ENCODE measurements at places on chromosomes 3 and 15.

- no peak for DNase-seq
Observed at GRCh38 chr3:193885832-193886231, 250.1 kb upstream of the HES1 start.

DNA sequence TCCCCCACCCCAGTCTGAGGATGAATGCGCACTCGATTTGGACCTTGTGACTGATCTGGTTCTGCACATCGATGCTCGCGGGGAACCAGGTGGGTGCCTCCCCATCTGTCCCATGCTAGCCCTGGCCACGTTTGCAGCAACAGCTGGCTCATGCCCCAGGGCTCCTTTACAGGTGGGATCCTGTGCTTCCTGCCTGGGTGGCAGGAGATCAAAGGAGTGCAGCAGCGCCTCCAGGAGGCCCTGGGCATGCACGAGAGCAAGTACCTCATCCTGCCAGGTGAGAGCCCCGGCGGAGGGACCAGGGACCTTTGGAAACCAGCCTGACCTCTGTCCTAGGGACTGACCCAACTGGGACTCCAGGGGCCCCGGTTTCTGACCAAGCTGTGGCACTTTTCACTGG, 44.3 kb downstream of the DHX30 start:
- no peak for DNase-seq

- no peak for DNase-seq
Observed at GRCh38 chr3:71931922-71932321, 147.0 kb upstream of the PROK2 start.

GRCh38 chr3:117914540-117915100, 1120.0 kb downstream of the IGSF11 start:
- no peak for DNase-seq

DNA sequence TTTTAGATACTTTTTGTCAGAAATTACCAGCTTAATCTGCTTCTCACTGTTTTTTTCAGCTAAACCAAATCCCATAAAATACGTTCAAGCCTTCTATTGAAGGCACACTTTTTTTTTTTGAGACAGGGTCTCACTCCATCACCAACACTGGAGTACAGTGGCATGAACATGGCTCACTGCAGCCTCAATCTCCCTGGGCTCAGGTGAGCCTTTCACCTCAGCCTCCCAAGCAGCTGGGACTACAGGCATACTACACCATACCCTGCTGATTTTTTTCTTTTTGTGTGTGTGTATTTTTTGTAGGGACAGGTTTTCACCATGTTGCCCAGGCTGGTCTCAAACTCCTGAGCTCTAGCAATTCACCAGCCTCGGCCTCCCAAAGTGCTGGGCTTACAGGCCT, 3.7 kb downstream of the RAF1 start:
- DNase-seq, result no peak

DNA sequence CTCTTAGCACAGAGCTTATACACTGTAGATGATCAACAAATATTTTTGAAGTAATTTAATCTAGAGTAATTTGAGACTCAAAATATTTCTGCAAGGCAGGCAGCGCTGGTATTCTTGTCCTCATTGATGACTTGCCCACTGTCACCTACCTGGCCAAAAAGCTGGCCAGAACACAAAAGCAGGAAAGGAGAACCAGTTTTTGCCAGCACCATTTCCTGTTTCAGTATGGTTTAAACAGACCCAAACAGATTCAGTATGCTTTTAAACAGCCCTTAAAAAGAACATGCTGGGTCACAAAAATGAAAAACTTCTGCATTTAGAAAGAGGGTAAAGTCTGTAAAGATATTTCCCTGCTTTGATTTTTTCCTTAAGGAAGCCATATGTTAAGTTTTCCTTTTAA, 42.3 kb upstream of the ZNF280D start:
- DNase-seq, result no peak

- DNase-seq, result no peak
Observed at GRCh38 chr3:13567684-13568514, 19.0 kb downstream of the FBLN2 start.

DNA sequence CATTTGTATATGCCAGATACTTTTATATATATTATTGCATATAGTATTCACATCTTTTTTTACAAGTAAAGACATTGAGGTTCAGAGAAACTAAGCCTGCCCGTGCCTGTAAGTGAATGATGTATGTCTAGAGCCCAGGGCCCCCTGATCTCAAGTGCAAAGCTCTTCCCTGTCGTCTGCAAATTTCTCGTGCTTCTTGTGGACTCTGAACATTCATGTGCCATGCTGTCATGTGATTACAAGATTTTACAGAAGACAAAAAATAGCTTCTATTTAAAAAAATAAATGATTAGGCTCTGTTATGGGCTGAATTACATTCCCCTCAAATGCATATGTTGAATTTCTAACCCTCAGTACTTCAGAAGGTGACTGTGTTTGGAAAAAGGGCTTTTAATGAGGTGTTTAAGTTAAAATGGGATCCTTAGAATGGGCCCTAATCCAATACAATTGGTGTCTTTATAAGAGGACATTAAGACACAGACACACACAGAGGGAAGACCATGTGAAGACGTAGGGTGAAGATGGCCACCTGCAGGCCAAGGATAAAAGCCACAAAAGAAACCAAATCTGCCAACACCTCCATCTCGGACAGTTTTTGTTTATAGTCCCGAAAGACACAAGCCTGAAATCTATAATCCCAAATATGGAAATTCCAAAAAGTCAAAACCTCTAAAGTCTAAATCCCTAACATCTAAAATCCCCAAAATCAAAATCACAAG, 3.9 kb upstream of the MASP1 start:
- peak; percentile 4 for DNase-seq

DNA sequence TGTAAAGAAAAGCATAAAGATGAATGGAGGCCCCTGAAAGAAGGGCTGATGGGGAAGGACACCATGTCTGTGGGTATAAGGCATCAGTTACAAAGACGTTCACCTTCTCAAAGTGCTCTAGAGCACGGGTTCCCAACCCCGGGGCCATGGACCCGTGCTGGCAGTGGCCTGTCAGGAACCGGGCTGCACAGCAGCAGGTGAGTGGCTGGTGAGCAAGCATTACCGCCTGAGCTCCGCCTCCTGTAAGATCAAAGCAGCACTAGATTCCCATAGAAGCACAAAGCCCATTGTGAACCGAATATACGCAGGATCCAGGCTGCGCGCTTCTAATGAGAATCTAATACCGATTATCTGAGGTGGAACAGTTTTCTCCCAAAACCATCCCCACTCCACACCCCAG, 25.7 kb downstream of the MYO1E start:
- DNase-seq, result no peak

DNA sequence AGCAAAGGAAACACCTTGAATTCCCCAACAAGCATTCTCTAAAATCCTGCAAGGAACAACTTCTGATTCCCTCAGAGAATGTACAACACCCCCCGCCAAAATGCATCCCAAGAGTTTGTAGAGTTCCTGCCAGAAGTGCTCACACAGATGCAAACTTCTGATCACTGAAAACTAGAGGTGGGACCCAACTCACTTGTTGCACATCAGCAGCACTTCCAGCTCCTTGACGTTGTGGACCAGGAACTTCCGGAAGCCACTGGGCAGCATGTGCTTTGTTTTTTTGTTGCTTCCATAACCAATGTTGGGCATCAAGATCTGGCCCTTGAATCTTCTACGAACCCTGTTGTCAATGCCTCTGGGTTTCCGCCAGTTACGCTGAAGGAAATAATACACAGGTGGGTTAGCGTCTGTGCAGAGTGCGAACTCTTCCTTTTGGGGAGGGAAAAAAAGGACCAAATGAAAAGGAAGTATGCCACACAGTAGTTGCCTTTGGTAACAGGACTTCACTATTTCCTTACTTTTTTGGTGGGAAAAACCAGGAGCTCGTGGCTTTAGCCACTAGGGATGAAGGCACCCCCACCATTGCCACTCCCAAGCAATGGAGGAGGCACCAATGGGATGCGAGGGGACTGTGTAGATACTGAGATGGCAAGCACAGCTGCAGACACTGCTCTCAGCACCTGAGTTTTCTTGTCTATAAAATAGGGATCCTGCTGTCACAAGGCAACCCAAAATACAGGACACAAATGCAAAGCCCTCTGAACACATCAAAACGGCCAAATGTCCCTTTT, 2.0 kb downstream of the RPL32 start:
- DNase-seq, result no peak

DNA sequence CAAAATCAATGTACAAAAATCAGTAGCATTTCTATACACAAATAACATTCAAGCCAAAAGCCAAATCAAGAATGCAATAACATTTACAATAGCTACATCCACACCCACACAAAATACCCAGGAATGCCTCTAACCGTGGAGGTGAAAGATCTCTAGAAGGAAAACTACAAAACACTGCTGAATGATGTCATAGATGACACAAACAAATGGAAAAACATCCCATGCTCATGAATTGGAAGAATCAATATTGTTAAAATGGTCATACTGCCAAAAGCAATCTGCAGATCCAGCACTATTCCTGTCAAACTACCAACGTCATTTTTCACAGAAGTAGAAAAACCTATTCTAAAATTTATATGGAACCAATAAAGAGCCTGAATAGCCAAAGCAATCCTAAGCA, 143.7 kb downstream of the SLCO3A1 start:
- DNase-seq, result no peak

DNA sequence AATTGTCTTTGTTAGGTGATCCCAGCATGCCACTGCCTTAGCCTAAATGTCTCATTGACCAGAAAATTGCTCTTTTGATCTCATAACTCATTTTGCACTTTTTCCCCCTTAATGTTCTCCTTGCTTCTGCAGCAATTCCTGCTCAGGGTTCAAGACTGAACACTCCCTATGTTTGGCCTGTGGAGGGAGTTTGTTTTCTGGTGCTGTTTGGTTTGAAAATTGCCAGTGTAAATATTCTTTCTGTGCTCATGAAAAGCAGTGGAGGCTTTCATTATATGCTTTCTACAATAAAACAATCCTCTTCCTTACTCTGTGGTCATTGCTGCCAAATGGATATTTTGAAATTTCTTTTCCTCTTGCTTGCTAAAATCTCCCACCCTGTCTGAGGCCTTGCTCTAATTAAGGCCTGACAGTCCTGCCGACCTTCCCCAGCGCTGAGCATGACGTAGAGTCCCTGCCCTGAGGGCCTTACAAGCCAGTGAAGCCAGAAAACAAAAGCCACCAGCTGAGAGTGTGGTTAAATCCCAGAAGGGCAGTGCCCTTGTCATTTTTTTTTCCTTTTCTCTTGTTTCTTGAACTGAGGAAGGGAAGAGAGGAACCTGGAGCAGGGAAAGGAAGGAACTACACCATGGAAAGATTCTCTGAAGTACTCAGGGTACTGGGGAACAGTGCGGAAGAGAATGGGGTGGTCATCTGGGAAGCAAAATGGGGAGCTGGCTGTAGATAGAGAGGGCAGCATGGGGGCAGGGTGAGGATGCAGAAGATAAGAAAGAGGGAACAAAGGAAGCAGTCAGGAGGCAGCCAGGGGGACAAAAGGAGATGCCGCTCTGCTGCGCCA, 24.8 kb downstream of the ZBTB38 start:
- DNase-seq, result no peak

DNA sequence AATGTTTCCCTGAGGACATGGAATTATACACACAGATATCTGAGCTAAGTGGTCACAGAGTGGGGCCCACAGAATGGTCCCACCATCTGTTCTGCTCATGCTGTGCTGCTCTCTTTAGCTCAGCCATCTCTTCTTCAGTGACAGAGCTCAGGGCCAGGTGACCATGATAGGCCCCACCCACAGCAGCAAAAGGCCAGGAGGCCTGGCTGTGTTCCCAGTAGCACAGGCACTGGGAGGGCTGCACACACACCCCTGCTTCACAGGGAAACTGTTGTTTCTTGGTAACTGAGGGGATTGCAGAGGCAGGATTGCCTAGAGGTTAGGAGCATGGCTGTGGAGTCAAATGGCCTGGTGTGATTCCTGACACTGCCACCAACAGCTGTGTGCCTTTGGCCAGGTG, 4.8 kb upstream of the FBXW12 start:
- no peak for DNase-seq

DNA sequence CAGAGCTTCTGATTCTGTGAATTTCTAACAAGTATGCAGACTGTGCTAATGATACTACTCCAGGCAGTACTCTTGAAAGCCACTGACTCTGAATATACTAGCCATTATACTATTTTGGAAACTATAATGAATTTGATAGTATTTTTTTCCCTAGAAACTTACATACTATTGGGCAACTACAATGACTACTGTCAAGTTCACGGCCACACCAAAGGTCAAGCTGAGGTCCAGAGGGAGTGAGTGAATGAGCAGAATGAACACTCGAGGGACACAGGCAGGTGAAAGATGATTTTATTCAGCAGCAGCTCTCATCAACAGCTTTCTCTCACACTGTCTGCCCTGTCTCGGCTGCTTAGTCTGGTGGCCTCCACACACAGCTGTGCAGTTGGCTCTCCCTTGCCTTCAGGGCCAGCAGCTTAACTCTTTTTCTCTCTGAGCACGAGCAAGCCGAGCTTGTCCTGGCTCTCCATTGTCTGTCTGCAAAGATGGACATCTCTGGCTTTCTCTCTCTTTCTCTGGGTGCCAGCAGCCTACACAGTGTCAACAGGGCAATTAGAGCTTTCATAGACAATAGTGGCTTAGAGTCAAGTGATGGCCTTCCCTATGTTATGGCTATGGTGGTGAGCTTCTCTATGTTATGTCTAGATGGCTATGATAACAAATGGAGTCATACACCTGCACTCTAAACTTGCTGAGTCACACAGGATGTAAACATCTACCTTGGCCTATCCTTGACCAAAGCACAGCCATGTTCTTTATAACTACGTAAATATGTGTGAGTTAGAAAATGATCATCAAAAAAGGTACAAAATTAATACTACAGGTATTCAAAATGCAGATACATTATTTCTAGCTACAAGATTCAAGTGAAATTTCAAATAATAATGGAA, 362.4 kb downstream of the CGGBP1 start:
- DNase-seq, result no peak

- no peak for DNase-seq
Observed at GRCh38 chr3:150972366-150973071, at the start of gene CLRN1. Gene CLRN1 (minus strand): TSS chr3:150972727. CDS start chr3:150972708, 19 bp downstream.

All from SW 1271 (cell line).